Brain (organoid and tissue), 16 donors: ENCODE measurements at places on chromosomes 13 and 19.

- DNase-seq, result no peak
Measured at GRCh38 chr13:68185444-68186141, 955.5 kb upstream of the PCDH9 start.

- no peak for DNase-seq
Measured at GRCh38 chr13:110298505-110299282, 8.3 kb downstream of the COL4A1 start.

DNA sequence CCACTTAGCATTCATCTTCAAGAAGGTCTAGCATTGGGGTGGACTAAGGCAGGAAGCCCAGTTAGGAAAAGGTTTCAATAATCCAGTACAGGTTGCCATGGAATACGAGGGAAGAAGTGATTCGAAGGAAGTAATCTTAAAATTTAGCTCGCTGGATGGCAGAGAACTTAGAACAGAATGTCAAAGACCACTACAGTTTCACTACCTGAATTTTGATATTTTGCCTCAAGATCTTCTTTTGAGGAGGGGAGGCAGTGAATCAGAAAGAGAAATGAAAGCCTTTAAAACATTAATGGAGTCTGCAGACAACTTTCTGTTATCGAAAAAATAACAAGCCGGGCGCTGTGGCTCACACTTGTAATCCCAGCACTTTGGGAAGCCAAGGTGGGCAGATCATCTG, 7.0 kb upstream of the RAB8A start:
- no peak for DNase-seq

- peak; percentile 77 for DNase-seq
Measured at GRCh38 chr13:108342369-108343289, 73.1 kb downstream of the TNFSF13B start.

DNA sequence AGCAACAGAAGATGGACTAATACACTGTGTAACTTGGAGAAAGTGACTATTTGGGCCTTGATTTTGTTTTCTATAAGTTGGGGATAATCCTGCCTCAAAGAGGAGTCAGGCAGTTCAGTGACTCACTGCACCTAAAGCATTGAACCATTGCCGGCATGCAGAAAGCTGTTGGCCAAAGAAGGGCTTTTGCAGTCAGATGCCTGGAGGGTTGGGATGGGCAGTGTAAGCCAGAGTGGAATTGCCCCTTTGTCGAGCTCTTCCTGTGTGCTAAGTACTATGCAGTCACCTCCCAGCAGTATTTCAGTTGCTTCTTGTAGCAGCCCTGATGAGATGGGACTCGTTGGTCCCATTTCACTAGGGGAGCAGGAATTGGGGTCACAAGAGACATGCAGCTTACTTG, 11.1 kb downstream of the ZNF473 start:
- no peak for DNase-seq

DNA sequence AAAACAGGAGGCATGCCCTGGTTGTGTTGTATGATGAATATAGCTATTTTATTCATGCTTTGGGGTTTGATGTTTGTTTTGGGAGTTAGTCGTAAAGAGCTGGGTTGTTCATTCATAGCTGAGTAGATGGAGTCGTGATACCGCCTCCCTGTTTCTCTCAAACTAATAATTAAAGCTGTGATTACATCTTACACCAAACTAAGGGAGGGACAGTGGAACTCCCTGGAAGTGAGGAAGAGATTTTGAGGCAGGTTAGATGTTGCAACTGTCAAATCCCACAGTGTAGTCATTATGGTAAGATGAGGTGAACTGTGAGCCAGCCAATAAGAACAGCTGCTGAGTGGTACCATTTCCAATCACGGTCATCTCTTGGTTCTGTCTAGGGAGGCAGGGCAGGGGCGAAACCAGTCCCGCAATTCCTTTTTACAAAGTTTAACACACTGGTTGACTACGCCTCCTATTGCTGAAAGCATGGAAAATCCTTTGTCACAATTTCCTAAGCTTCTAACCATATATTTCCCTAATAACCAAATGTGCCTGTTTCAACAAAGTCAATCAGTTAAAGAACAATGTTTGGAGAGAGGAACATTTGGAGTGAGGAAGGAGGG, 207.6 kb upstream of the SERP2 start:
- DNase-seq, result no peak

- peak; percentile 64 for DNase-seq
Measured at GRCh38 chr19:30631033-30631370, 258.8 kb downstream of the ZNF536 start.

DNA sequence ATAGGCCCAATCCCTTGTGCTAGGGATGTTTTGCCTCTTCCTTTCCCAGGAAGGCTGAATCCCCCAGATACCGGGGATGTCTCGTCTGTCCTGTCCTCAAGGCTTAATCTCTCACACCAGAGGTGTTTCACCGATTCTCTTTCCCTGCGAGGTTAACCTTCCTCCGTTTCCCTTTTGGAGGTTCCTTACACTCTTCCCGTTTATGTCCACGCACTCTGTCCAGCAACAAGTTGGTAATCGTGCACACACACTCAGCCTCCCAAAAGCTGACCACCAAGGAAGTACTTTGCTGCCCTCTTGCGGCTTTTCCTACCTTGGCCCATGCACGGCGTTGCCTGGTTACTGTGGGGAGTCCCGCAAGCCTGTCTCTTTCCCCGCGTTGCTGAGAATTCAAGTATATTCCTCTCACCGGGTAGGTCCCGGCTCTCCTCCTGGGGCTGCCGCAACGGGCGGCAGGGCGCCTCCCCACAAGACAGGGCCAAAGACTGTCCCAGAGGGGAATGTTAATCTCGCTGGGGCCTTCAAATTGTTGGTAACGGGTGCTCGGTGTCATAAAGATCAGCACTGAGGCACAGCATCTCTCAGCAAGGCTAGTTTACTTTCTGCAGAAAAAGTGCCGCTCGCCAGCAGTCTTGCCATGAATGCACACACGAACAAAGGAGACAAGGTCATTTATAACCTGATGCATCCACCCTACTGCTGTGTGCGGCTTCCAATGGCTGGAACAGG, 36.7 kb upstream of the CD177 start:
- no peak for DNase-seq

GRCh38 chr13:113817860-113818691, 45.8 kb downstream of the GAS6 start:
- no peak for DNase-seq

GRCh38 chr13:69487576-69487975, 620.0 kb upstream of the ATXN8OS start:
- DNase-seq, result no peak

GRCh38 chr13:99659226-99659625, 158.0 kb downstream of the TM9SF2 start:
- peak; percentile 35 for DNase-seq

GRCh38 chr13:24274452-24275021, 34.8 kb upstream of the C1QTNF9 start:
- DNase-seq, result no peak

GRCh38 chr19:33231511-33231910, 5.9 kb upstream of the SLC7A10 start:
- DNase-seq, result no peak

GRCh38 chr13:77728265-77729125, 31.0 kb downstream of the SLAIN1 start:
- no peak for DNase-seq

- peak; percentile 9 for DNase-seq
Measured at GRCh38 chr13:20869540-20869939, 33.0 kb downstream of the XPO4 start.

GRCh38 chr19:49057636-49058234, at the start of gene CGB7:
Gene CGB7 (minus strand): TSS chr19:49057749. CDS start chr19:49055375, 2,374 bp downstream.
- DNase-seq, result no peak

GRCh38 chr13:67228031-67228430, 2.1 kb downstream of the PCDH9 start:
- DNase-seq, result no peak

- peak; percentile 52 for DNase-seq
Measured at GRCh38 chr13:99656844-99657381, 155.6 kb downstream of the TM9SF2 start.

GRCh38 chr13:98940325-98941001, 37.4 kb downstream of the DOCK9 start:
- DNase-seq, result no peak

DNA sequence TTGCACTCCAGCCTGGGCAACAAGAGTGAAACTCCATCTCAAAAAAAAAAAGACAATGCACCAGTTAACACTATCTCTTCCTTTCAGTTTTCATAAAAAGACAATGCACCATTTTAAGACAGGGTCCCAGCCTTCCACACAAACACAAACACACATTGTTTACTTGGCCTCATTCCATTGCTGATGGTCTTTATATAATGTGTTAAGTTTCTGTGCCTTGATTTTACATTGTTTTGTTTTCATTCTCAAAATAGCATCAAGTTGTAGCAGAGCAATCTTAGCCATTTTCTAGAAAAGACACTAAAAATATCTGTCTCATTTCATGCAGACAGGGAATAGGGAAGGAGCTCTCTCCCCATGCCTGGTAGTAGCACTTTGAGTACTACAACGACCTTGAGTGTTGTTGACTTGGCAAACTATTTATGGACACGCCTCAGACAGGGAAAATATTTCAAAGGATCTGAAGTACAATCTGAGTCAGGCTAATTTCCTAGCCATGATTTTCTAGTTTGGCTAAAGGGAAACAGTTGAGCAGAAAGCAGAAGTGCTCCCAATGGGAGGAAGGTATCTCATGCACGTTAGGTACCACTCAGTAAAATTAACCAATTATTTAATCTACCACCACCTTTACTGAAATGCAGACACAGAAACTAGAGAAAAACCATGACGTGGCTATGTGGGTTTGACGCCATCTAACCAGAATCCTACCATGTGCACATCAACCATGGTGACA, 120.6 kb downstream of the ABCC4 start:
- DNase-seq, result no peak

DNA sequence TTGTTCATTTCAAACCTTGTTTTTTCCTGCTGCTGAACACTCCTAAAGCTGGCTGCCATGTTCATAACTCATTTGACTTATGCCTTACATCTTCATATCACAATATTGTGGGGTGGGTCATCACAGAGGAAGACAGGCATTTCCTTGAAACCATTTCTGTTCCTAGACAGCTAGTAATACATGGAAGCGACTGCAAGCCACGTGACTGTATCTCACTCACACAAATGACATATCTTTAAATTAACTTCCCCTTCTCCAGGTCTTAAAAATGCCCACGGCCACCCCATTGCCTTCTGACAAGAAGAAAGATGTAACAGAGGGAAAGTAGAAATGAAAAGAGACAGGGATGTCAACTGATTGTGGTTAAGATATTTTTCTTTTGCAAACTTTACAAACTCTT, 236.8 kb downstream of the LMO7 start:
- DNase-seq, result no peak

DNA sequence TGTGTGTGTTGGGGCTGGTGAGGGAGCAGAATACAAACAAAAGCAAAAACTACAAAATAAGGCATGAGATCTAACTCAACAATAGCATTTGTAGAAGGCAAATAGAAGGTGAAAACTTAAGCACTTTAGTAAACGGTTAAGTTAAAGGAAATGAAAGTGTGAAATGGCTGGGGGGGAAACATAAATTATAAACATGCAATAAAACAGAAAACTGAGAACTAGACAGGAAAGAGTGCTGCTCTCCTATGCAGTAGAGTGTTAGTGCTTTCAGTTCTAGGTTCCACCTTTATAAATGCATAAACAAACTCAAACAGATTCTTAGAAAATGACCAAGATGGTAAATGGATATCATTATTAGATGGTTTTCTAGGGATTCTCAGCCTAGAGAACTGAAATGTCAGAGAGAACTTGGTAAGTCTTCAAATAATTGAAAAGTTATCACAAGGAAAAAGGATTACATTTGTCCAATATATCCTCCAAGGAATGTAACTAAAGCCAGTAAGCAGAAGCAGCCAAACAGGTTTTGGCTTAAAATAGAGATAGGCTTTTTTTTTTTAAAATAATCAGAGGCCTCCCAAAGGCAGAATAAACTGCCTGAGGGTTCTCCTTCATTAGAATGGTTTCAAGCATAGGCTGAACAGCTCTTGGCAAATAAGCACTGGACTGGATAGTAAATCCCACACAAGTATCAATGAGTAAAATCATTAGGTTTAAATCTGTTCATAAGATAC, 23.3 kb downstream of the RBM26 start:
- DNase-seq, result no peak

DNA sequence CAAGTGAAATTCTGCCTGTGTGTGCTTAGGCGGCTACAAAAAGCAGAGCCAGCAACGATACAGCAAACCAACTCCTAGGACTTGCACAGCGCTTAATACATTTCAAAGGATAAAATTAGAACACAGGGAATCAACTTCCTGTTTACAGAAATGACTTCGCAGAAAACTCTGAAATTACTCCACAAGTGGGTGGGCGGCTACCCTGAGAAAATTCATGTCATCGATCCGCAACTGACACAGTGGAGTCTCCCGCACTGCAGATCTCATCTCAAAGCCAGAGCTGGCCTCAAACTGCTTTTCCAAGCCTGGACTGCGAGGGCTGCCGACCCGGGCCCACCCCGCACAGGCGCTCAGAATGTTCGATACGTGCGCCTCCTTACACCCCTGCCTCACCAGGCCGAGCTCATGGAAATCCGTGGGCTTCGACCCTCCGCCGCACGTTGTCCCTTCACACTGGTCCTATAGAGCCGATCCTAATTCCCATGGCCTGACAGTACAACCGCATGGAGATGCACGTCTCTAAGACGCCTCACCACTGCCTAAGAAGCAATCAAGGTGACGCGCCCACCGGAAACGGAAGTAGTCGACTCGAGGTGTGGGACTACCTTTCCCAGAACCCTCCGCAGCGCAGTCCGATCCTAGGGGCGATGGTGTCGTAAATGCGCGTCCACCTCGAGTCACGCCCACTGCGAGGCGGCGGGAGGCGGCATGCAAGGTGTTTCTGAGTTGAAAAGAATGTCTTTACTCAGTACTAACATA, at the start of gene ZNF229:
Gene ZNF229, minus strand, starts transcription at position 557 of the 759 bp plus-strand sequence. CDS start 5,625 bp downstream, outside the sequence.
- peak; percentile 98 for DNase-seq

- peak; percentile 28 for DNase-seq
Measured at GRCh38 chr13:40060296-40061007, 405.0 kb downstream of the COG6 start.

DNA sequence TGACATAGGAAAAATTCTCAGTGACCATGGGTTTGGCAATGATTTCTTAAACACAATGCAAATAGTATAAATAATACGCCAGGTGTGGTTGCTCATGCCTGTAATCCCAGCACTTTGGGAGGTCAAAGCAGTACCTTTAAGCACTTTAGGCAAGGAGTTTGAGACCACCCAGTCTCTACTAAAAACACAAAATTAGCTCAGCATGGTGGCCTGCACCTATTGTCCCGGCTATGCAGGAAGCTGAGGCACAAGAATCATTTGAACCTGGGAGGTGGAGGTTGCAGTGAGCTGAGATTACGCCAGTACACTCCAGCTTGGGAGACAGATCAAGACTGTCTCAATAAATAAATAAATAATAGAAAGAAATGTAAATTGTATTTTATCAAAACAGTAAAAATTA, 356.5 kb upstream of the SLITRK6 start:
- no peak for DNase-seq

- DNase-seq, result no peak
Measured at GRCh38 chr19:43518051-43518450, 8.9 kb downstream of the ETHE1 start.

- DNase-seq, result no peak
Measured at GRCh38 chr19:7427944-7428343, 60.9 kb downstream of the PEX11G start.

- DNase-seq, result no peak
Measured at GRCh38 chr19:33394723-33395560, 21.4 kb downstream of the CEBPG start.
